ENCODE measurements at places on chromosomes 2 and 18. TPM values are rescaled to one million over a fixed set of nuclear protein-coding genes. Genes with fewer than 3 reads are reported as not detected.

UGT1A3 gene
- 0.16 TPM for total RNA-seq

DSC2 gene
- total RNA-seq, result 19.0 TPM

EIF2AK3 gene
- 18.1 TPM for total RNA-seq

CTLA4 gene
- total RNA-seq, result 0.98 TPM

GRCh38 chr18:10040287-10041011 lies 126.6 kb downstream of the VAPA start:
- DNase-seq, result no peak
- no peaks in the 10 kb centered on the region for H3K36me3 ChIP-seq
- peak overlapping the region; percentile 56 for H3K27ac ChIP-seq
- H3K27me3 ChIP-seq, result no peaks in the 10 kb centered on the region
- H3K4me3 ChIP-seq, result no peak overlapping the region

DNA sequence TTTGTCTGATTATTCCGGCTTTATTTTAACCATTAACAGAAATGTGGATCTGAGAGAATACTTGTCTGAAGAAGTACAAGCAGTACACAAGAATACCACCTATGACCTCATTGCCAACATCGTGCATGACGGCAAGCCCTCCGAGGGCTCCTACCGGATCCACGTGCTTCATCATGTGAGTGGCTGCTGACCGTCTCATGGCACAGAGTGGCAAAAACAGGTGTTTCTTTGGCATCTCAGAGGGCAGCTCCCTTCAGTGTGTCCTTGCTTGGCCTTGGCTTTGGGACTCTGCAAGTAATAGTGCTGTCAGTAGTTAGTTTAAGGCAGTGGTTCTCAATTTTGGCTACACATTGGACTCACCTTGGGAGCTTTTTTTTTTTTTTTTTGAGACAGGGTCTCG lies 23.1 kb downstream of the SFTPB start:
- peaks cover 14% of the 10 kb centered on the region for H3K36me3 ChIP-seq
- H3K4me3 ChIP-seq, result no peak overlapping the region
- H3K27me3 ChIP-seq, result no peaks in the 10 kb centered on the region

DNA sequence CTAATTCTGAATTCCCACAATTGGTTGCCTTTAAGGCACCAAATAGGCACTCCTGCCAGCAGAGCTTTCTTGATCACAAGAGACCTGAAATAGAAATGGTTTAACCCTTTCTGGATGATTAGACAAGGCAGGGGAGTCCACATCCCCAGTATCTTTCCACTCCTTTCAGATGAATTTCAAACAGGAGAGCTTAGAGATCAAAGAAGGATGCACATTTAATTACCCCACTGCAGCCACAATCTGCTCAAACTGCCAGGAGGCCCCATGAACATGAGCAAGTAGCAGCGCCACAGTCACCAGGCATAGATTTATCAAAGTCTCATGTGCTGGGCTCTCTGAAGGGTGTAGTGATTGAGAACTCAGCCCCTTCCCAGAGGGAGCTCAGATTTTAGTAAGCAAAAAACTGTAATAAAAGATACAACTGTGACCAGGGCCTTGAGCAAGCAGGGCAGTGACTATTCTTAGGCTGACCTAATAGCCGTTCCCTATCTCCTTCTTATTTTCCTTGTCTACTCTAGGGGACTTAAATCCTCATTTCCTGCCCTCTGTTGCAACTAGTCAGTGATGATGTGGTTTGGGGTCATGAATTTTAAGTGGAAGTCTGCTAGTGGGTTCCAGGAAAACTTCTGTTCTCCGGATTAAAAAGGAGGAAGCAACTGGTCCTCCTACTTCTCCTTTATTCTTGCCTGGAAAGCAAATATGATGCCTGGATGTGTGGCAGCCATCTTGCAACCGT lies 53.7 kb downstream of the SLC4A3 start:
- H3K4me3 ChIP-seq, result no peak overlapping the region
- H3K36me3 ChIP-seq, result no peaks in the 10 kb centered on the region
- H3K4me1 ChIP-seq, result no peaks in the 10 kb centered on the region

DNA sequence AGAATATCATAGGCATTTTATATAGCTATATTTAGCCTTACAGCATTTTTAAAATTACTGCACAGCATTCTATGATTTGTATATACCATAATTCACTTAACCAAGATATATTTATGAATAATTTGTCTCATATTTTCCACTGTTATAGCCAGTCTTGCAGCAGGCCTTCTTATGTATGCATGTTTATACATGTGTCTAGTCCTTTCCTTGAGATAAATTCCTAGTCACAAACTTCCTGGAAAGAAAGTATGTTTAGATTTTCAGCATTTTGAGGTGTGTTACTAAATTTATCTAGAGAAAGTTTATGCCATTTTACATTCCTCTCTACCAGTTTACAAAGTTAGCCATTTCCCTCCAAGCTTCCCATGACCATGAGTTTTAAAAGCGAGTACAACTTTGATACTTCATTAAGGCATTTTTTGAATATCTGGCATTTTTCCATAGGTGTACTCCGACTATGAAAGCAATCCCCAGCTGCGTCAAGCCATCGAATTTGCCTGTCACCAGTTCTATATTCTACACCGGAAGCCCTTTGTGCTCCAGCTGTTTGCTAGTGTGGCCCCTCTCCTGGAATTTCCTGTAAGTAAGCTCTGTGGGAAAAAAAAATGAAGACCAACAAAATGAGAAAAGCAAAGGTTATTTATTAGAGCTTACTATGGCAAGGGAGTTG lies 59.4 kb upstream of the RPE start:
- H3K27me3 ChIP-seq, result no peaks in the 10 kb centered on the region
- no peaks in the 10 kb centered on the region for H3K4me1 ChIP-seq
- no peak for DNase-seq
- H3K27ac ChIP-seq, result no peak overlapping the region
- no peaks in the 10 kb centered on the region for H3K36me3 ChIP-seq
- H3K4me3 ChIP-seq, result no peak overlapping the region

GRCh38 chr2:63023444-63023843 lies 27.2 kb upstream of the OTX1 start:
- no peaks in the 10 kb centered on the region for H3K27me3 ChIP-seq
- H3K27ac ChIP-seq, result no peak overlapping the region
- no peaks in the 10 kb centered on the region for H3K4me1 ChIP-seq
- H3K4me3 ChIP-seq, result no peak overlapping the region
- DNase-seq, result no peak

All from breast epithelium (tissue), 4 donors.